ENCODE measurements at places on chromosomes 12 and 14.

DNA sequence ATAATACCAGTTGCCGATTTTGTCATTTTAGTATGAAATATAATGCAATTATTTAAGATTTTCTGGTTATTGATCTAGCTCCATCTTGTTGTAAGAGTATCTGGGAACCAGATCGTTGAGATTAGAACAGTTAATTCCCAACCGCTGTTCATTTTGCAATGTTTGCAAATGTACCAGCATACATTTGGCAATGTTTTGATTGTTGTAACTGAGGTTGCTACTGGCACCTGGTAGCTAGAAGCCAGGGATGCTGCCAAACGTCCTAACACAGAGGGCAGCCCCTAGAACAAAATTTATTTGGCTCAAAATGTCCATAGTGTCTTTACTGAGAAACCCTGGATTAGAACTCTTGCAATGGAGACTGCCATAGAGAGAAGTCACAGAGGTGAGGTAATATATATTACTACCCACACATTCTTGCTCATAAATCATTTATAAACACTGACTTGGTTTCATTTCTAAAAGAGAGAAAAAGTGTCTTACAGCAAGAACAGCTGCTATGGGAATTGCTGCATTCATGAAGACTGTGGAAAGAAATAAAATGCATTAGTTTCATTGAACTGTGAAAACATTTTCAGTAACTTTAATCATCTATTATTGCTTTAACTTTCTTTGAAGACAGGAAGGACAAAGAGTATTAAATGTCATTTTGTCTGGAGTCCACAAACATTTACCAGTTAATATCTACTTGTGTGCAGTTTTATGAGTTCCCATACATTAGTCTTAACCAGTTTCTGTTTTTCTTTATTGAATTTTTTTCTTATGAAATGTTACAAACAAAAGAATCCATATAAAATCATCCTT, 46.2 kb downstream of the ABCC9 start:
- DNase-seq = no peak

DNA sequence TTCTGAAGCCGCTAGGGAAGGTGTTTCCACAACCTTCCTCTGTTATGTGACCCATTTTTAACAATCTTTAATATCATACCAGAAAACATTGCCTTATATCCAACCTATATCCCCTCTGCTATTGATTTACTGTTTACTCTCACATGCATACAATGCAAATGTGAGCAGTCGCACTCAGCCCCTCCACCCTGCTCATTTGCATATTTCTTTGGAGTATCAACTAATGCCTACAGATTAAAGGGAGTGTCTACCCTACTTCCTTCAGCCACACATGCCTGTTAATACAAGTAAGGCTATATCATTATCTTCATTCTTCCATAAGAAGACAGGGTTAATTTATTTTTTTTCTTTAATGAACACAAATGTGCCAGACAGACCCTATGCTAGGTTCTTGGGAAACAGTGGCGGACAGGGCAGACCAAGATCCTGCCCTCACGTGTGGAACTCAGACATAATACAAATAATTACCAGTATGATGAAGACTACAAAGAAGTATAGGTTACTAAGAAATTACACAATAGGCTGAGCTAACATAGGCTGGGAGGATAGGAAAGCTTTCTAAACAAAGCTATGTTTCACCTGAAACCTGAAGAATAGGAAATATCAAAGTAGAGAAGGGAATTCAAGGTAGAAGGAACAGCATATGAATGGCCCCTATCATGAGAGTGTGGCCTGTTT, 107.3 kb upstream of the MDM1 start:
- no peak for DNase-seq

- no peak for DNase-seq
Measured at GRCh38 chr12:1518591-1519516, 75.5 kb downstream of the FBXL14 start.

- no peak for DNase-seq
Measured at GRCh38 chr12:127300075-127300474, 966.9 kb upstream of the TMEM132C start.

DNA sequence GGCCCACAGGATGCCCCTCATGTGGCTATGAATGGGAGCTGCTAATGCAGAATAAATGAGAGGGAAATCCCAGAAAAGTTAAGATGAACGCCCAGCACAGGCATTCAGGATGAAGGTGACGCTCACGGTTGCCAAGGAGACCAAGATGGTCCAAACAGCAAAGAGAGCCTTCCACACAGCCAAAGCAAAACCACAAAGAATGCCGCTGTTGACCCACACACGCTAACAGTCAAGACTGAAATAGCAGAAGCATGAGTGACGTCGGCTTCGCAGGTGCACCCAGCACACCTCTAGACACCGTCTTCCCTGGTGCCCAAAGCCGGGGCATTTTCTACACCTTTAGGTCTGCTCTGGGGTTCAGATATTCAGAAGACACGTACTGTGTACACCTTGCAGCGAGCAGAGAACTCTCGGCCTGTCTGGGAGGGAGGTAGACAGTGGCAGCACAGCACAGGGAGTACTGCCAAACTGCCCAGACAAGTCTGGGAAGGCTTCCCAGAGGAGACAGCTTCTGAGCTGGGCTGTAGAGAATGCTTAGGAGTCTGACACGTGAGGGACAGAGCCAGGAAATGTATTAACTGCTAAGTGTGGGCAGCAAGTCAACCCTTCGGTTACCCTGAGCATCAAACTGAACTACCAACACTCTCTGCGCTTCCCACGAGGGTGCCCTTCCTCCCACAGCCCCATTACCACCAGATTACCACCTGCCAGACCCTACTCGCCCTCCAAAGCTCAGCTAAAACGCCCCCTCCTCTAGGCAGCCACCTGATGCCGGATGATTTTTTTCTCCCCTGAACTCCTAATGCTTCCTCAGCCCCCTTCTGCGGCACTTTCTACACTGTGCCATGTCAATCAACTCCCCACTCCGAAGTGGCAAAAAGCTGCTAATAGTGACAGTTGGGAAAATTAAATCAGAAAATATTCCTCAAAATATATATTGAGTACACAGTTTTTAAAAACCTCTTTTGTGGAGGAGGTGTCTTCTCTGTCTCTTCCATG, 50.1 kb downstream of the CCDC88C start:
- DNase-seq = no peak

DNA sequence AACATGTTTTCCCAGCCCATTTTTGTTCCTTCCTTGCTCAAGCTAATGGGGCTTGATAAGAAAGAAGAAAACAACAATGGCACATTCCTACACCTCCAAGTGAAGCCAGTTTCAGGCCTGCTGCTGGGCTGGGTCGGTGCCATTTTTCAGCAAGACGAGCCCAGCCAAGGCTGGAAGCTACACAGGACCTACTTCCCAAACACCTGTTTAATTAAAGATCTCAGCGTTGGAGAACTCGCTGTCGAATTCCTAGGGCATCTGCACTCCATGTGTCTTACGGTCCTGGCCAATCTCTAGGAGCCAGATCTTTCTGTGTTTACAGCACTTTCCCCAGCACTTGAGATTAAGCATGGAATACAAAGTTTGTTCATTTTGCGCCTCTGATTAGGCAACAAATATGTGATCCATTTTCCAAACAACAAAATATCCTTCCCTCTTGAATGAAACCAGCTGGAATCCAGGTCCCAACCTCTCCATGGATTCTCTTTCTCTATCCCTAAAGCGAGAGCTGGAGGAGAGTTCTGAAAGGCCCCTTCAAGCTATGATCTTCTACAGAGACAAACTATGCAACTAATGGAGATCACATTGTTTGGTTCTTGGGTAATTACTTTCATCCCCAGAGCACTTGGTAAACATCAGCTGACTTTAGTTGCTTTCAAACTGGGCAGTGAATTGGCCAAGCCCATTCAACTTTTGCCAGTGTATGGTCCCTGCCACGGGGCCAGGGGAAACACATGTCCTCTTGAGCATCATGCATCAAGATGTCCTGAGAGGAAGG, 34.3 kb upstream of the TC2N start:
- DNase-seq = no peak

GRCh38 chr12:49201595-49202295, 12.9 kb upstream of the TUBA1A start:
- DNase-seq = no peak

DNA sequence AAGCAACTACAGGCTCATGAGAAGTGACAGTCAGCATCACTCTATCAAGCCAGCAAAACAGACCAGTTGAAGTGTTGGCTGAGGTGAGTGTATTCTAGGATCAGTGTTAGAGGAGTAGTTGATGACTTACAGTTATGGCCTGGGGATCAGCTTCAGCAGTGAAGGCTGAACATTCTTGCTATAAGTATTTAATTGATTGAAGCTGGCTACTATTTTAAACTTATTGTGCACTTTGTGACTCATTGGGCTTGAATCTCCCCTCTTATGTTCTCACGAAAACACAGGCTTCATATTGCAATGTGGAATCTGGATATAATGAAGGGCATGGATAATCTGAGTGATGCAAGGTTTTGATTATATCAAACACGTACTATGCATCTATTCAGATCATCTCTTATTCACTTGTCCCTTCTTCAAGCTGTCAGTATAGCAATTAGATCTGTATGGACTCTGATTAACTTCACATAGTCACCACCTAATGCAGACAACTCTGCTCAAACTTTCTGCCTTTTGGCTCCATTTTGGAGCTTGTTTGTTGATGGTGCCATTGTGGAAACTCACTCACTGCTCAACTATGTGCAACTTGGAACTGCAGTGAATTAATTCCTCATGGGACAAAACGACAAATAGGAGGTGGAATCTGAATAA, 309.2 kb downstream of the SLC16A7 start:
- DNase-seq = no peak

DNA sequence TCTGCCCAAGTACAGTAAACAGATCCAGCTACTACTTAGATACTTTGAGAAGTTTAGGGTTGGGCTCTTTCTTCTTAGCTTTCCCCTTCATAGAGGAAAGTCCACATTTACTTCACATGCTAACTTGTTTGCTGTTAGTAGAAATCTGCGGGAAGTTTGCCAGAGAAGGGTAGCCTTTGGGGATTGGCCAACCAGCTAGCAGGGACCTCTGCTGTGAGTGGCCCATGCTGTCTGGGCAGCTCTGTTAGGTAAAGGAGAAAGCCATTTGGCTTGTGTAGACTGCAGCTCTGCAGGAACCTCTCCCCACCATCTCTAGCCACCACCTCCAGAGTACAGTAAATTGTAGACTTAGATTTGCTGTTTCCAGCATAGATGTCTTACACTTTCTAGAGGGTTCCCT, 193.9 kb downstream of the RGS6 start:
- DNase-seq = no peak

GRCh38 chr12:105359856-105360255, 29.4 kb downstream of the C12orf75 start:
- DNase-seq = no peak

DNA sequence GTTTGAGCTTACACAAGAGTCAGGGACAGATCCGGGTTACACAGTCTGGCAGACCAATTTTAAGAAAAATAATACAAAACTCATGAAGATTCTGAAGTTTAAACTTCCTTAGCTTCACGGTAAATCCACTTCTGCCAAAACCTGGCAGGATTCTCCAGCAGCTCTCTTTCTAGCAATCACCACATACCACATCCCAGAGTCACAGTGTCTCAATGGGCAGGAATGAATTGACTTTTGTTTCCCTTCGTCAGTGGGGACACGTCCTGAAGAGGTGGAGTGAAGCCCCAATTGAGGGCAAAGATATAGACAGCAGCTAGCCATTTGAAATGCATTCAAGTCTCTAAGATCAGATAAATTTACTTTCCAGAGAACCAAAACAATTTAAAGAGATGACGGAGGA, 117.1 kb upstream of the ARHGAP5 start:
- no peak for DNase-seq

DNA sequence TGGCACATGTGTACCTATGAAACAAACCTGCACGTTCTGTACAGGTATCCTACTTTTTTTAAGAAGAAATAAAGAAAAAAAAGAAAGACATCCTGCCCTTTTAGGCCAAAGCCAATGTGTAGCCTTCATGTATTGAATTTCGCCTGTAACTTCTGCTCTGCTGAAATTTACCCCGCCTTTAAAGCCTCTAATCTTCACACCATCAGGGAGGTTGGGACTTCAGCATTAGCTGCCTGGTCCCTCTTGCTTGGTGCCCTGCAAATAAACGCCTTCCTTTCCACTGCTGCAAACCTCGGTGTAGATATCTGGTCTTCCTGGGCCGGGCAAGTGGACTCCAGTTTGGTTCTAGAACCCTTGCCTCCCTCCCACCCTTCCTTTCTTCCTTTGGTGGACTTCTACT, 2.6 kb upstream of the KRT71 start:
- DNase-seq = no peak

- no peak for DNase-seq
Measured at GRCh38 chr12:54160089-54160488, 28.7 kb downstream of the SMUG1 start.

DNA sequence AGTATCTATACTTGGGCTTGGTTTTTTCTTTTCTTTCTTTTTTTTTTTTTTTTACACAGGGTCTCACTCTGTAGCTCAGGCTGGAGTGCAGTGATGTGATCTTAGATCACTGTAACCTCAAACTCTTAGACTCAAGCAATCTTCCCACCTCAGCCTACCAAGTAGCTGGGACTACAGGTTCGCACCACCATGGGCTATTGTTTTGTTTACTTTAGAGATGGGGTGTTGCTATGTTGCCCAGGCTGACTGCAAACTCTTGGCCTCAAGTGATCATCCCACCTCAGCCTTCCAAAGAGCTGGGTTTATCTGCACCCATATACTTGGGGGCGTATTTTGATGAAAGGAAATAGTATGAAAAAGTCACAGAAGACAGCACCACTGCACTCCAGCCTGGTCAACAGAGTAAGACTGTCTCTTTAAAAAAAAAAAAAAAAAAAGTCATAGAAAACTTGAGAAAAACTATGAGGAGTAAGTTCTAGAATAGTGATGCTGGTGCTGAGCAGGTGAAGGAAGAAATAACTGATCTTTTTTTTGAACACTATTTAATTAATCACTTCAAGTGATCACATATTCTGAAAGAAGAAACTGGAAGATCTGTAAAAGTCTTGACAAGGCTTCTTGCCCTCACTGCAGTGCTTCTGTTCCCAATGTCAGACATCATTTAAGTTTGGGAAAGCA, 53.8 kb upstream of the NPFF start:
- no peak for DNase-seq

DNA sequence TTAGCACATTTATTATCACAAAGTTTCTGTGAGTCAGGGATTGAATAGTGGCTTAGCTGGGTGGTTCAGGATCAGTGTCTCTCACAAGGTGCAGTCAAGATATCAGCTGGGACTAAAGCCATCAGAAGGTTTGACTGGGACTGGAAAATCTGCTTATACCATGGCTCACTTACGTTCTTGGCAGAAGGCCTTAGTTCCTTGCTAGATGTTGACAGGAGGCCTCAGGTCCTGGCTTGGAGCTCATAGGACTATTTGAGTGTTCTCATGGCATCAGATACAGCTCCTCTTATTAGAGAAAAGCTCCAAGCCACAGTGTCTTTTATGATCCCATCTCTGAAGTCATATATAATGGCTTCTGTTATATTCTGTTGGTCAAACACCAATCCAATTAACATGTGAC, 127.3 kb downstream of the SLC6A15 start:
- DNase-seq = no peak

GRCh38 chr12:106769546-106769945, 4.9 kb upstream of the RIC8B start:
- DNase-seq = no peak

GRCh38 chr12:110937104-110937641, 16.8 kb upstream of the MYL2 start:
- DNase-seq = peak; percentile 81
